Cardiac septum (tissue), 1 donor: ENCODE measurements at places on chromosomes 6 and 20. TPM values are rescaled to one million over a fixed set of nuclear protein-coding genes. Genes with fewer than 3 reads are reported as not detected.

Gene CFB
- 5.0 TPM for total RNA-seq

Gene MRPL18
- 53.1 TPM for total RNA-seq

Gene SMIM29
- 27.1 TPM for total RNA-seq

Gene SLC17A4
- total RNA-seq: not detected

Gene IP6K3
- total RNA-seq: 16.6 TPM

Gene MCM3
- total RNA-seq: 21.0 TPM

Gene DEFB124
- not detected for total RNA-seq

Gene PGBD1
- 3.8 TPM for total RNA-seq

Gene ENPP5
- total RNA-seq: 2.9 TPM
